Muscle of back (tissue), 13 donors: ENCODE measurements at places on chromosomes 3 and 15. TPM values are rescaled to one million over a fixed set of nuclear protein-coding genes. Genes with fewer than 3 reads are reported as not detected.
A peak's percentile ranks its signal among the peaks of the same experiment; 100 is the strongest.

GRCh38 chr3:160170409-160171370 is 54.5 kb upstream of the C3orf80 start:
- no peak for DNase-seq

- DNase-seq = no peak
Measured at GRCh38 chr15:94917068-94917467, 685.7 kb downstream of the MCTP2 start.

- no peak for DNase-seq
Measured at GRCh38 chr15:100769043-100769974, 110.3 kb upstream of the ALDH1A3 start.

- DNase-seq = peak; percentile 63
Measured at GRCh38 chr3:66253790-66254620, 33.2 kb downstream of the SLC25A26 start.

DNA sequence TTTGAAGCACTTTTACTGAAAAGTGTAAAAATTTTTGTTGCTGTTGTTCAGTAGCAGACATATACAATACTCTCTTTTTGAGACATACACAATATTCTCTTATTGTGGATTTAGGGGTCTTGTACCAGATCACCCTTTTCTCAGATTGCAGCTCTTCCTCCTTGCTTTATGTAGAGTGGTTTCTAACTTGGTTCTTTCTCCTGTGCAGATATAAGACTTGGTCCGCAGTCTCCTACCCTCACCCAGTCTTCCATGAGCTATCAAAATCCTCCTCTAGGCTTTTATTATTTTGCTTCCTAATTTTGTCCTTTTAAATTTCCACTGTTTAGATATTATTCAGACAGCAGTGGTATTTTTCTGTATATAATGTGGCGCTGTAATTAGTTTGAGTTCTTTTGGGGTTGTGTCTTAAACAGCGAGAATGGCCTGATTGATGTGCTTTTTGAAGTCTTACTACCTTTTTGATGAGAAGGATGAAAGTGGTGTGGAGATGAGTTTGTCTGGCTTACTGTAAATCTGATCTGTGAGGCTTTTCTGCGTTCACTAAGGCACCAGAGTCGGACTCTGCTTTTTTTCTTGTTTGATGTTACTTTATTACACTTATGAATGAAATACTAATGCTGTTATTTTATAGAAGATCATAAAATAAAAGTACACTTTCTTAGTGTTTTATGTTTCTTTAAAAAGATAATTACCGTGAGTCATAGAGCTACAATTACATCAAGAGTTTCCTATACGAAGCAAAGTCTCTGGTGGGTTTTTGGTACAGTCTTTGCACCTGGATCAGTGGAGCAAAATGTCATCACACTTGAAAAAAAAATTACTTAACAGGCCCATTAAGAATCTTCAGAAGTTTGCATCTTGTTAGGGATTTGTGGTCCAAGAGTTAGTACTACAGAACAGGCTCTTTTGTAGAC is 27.8 kb downstream of the FNDC3B start:
- DNase-seq = no peak

DNA sequence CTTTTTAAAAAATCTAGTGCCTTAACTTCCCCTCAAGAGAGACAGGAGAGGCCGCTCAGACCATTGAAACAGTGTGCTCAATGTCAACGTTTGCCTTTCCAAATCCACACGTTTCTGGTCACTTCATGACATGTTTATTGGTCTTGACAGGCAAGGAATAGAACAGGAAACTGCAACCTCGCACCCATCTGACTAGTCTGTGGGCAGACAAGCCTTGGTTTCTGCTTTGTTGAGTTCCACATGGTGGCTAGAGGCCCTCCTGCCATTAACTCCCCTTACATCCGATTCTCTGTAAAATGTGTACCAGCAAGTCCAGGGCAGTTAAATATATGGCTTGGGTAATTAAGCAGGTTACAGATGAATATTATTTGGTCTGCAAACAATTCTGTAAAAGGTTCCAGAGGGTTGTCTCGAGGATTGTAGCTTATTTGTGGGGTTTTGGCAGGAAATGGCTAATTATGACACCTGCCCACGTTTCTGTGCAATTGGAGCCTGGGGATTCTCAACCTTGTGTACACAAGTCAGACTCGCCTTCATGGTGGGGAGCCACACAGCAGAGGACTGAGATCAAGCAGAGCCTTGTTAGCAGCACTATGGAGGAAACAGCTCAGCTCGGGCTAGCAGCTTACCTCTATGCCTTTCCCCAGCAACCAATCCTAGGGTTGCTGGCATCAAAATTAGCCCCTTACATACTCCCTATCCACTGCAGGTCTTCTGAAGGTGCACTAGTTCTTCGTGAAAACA is 317.5 kb upstream of the IGF1R start:
- no peak for DNase-seq

DNA sequence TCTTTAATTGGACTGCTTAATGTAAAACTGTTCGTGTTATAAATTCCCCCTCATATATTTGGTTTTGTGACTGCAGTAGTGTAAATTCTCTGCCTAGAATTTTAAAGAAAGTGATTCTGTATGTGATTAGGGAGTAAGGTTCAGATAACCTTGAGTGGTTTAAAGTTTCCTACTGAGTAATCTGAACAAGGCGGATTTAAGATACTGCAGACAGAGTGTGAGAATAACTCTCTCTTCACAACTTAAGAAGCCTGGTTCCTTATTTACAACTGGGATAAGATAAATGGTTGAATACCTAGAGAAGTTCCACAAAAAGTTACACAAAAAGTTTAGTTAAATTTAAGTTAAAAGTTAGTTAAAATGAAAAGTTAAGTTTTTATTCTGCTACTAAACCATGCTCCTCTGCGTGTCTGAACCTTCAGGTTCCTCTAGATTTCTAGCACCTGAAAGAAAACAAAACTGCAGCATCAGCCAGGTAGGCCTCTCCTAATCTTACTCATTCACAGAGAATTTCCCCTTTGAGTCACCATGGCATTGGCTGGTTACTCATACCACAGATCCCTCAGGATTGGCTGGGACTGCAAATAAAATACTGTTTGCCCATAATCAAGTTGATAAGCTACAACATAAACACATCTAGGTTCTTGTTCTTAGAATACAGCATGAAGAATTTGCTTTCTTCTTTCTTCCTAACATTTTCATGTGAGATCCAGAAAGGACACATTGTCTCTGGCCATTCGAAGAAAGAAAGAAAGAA is at the start of gene ARL14:
TSS of gene ARL14 (plus strand) at position 614 of the 757 bp plus-strand sequence. CDS start 187 bp downstream, outside the sequence.
- DNase-seq = no peak

- DNase-seq = no peak
Measured at GRCh38 chr3:152998591-152998990, 163.4 kb upstream of the RAP2B start.

DNA sequence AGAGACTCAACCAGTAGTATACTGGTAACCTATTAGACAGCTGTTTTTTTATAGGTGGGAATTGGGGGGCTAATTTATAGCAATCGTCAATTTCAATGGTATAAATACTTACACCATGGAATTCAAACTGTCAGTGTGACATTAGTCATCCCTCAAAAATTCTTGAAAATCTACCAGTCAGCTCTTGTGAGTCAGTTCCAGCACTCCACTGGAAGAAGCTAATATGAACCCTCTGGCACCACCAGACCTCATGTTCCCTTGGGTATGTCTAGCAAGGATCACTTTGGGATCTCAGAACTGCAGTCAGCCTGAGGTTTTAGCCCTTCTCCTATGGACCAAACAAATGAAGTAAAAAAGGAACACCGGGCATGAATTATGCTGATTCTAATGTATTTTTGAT is 11.8 kb upstream of the UACA start:
- DNase-seq = no peak

DNA sequence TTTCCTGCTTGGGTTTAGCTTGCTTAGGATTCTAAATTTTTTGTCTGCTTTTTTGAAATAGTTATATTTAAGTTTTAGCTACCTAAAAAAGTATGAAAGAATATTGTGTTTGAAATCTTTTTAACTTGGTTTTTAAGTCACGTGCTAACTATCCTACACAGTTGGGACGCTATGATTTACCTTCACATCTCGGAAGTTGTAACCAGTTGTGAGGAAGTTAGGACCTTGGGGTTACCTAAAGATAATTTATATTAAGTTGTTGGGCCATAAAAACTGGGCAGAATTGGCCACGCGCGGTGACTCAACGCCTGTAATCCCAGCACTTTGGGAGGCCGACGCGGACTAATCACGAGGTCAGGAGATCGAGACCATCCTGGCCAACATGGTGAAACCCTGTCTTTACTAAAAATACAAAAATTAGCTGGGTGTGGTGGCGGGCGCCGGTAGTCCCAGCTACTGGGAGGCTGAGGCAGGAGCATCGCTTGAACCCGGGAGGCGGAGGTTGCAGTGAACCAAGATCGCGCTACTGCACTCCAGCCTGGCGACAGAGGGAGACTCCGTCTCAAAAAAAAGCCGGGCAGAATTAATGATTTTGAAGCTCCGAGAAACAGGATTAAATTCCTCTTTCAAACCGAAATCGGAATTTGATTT is 1.0 kb downstream of the ZFAND6 start:
- DNase-seq = peak; percentile 66

DNA sequence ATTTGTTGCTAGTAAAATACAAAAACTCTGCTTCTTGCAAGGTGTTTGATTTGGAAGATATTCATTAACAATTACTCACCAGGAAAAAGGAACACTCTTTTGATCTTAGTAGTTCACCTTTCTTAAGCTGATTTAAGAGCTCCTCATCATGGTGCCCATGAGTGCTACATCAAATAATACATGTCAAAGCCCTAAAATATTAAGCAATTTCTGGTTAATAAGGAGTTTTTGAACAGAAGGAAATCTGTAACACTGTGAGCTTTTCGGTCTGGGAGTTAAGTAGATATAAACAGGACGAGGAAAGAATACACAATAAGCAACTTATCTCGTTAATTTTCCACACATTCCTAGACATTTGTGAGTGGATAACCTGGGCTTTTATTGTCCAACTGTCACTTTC is 83.9 kb upstream of the DCBLD2 start:
- no peak for DNase-seq

DNA sequence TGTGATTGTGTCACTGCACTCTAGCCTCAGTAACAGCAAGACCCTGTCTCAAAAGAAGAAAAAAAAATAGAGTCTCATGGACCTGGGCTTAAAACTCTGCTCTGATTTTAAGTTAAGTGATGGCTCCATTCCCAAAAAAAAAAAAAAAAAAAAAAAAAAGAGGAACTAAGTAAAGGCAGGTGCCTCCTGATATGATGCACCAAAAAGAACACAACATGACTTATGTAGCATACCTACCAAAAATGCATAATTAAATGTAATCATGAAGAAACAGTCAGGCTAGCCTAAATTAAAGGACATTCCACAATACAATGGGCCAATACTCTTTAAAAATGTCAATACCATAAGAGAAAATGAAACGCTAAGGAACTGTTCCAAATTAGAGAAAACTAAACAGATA is 5.4 kb upstream of the IREB2 start:
- DNase-seq = no peak

DNA sequence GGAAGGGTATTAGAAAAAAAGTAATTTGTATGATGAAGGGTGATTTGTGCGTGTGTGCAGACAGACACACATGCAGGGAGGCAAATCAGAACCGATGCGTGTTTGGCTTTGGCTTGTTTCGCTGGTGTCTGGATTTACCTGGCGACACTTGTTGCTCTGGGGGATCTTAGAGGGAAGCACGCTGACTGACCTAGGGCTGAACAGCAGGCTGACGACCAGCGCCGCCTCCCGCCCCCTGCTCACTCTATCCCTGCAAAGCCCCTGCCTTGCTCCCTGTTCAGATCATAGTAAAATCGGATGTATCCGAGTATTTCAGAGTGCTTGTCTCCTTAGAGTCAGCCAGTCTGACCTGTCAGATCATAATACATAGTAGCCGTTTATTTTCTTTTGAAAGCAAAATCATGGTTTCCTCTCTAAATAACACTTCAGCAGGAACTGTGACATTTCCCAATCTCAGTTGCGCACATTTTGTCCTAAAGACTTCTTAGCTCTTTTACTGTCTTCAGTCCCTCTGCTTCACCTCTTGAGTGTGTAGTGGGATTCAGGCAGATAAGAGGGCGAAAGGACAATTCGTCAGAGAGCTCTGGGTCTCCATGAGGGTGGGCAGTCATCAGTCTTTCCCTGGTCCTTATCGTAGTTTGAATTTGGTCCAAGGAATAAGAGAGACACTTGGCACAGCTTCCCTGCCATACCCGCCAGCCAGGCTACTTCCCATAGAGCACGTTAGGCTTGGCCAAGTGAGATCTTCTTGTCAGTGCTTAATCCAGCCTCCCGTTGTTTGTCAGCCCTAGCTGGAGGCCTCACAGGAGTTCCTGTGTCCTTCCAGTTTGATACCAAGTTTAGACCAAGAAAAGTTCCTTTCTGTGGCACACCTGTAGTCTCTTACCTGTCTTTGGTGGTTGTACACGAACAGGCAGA is 97.4 kb downstream of the PGPEP1L start:
- DNase-seq = no peak

DNA sequence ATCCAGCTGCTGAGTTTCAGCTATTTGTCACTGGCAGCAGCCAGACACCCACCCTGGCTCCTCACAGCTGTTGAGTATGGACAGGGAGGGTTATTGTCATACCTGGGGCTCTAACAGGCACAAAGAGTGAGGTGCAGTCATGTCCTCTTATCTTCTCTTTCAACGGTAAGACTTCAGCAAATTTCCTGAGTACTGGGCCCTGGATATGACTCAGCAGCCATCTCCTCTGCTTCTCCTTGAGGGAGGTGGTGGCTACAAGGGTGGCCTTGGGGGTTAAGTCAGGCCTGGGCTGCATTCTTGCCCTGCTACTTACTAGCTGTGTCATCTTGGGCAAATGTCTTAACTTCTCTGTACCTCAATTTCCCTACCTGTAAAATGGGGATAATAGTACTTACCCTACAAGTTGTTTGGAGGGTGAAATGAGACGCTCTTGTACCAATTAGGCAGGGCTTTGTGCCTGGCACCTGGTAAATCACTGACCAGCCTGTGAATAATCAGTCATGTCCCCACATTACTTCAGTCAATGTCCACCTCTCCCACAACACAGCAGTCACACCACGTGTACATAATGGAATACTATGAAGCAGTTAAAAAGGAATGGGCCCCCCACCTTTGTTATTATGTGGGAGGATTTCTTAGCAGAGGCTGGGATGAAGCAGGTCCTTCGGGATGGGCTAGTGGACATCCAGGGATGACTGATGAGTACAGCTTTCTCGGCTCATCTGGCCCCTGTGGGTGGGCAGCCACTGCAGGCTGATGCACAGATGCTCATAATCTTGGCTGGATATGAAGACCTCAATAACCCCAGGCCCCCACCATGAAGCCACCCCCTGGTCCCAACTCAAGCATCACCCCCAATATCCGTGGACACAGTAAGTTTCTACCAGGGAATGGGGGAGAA is 528.8 kb downstream of the SHQ1 start:
- no peak for DNase-seq

- DNase-seq = no peak
Measured at GRCh38 chr3:115022199-115022598, 124.9 kb downstream of the ZBTB20 start.

- no peak for DNase-seq
Measured at GRCh38 chr15:59540654-59541053, 70.9 kb upstream of the GCNT3 start.

- DNase-seq = no peak
Measured at GRCh38 chr3:37952564-37952963, 38.0 kb upstream of the VILL start.

- DNase-seq = no peak
Measured at GRCh38 chr15:71892335-71892734, 82.0 kb downstream of the NR2E3 start.

The MFGE8 gene
- polyA plus RNA-seq = 111 TPM

The CCDC33 gene
- not detected for polyA plus RNA-seq

The CYP8B1 gene
- polyA plus RNA-seq = 0.12 TPM

The PRKCI gene
- polyA plus RNA-seq = 30.4 TPM

The GOLGA6L7 gene
- not detected for polyA plus RNA-seq

The KLF13 gene
- polyA plus RNA-seq = 35.6 TPM

The ACOX2 gene
- 31.2 TPM for polyA plus RNA-seq

The CDHR4 gene
- not detected for polyA plus RNA-seq
